ENCODE measurements at places on chromosomes 6 and 20.

- no peak for DNase-seq
These were observed 188.0 kb upstream of the TAB2 start for GRCh38 chr6:149129371-149130077.

- DNase-seq, result no peak
These were observed 23.5 kb downstream of the EIF2S2 start for GRCh38 chr20:34088305-34089174.

DNA sequence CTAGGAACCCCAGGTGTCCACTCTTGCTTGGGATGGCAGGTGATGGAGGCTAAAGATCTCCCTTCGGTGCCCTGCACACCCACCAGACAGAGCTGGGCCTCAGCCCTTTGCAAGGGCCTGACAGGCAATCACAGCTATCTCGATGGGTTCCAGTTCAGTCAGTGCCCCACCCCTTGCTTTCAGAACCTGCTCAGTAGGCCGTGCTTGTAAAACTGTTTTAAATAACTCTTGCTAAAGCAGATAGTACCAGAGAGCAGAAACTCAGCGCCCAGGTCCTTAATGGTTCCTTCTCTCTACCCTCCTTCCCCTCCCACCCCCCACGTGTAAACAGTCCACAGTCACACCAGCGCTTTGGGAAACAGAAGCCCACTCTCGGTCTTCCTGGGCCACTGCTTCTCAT lies 39.2 kb downstream of the C6orf132 start:
- DNase-seq, result no peak

DNA sequence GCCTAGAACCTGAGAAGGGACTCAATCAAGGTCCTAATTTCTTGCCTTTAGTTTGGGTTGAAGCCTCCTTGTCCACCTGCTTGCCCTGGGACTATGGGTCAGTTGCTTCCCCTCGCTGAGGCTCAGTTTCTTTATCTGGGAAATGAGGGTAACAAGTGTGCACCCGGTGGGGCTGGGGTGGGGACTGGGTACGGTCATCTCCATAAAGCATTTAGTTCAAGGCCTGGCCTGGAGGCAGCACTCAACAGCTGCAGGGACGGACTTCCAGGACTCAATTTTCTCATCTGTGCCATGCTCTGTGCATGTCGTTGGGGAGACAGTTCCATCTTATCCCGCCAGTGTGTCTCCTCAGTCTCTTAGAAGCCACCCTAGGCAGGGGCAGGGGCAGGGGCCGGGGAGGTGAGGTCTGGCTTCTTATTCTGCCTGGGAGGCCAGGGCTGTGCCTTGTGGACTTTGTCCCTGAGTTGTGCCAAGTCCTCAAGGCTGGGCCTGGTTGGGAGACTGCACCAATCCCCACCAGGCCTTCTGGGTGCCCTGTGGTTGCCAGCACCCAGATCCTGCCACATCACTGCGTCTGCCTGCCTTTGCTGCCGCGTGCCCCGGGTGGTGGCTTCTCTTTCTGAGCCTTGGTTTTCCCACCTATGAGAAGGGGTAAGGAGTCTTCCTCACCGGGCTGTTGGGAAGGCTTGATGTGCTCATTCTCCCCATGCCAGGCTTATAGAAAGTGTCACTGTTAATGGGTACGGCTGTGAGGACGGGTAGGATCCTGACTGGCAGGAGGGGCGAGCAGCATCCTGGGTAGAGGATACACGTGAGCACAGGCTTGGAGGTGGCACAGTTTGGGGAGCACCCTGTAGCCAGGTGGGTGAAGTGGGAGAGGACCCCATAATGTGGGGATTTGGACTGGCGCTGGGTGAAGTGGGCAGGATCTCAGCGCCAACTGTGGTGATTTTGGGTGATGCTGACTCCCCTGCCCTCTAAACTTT lies 8.6 kb downstream of the SRC start:
- no peak for DNase-seq

- DNase-seq, result no peak
These were observed 289.1 kb upstream of the SUPT3H start for GRCh38 chr6:45666846-45667245.

- DNase-seq, result no peak
These were observed 652.8 kb downstream of the PRKN start for GRCh38 chr6:162074641-162075275.

DNA sequence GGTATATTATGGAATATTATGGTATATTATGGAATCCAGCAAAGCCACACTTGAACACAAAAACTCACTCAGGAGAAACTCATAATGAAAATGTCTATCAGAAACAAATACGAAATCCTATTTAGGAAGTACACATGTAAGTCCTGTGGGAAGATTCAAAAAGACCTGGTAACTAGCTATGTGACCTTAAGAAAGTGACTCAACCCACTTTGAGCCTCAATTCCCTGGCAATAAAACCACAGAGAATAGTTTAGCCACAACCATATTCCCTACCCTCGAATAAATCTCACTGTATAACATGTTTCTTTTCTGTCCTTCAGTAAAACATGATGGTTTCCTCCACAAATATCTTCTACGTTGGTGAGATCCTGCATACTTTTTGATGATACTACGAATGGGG lies 56.4 kb downstream of the ZMYND8 start:
- DNase-seq, result no peak

DNA sequence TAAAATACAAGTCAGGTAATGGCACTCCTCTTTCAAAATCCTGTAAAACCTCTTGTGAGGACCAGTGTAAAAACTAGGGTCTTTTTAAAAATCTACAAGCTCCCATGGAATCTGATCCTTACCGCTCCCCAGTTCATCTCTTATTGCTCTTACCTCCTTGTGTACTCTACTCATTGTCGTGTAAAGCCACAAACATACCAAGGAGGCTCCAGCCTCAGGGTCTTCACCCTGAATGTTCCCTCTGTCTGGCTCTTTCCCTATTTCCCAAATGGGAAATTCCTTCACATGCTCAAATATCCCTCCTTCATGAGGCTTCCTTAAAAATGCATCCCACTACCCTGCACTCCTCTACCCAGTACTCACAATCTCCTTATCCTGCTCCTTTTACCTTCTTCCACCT lies 67.1 kb downstream of the TASP1 start:
- no peak for DNase-seq
